ENCODE measurements at places on chromosomes 16 and 17. TPM values are rescaled to one million over a fixed set of nuclear protein-coding genes. Genes with fewer than 3 reads are reported as not detected.
A peak's percentile ranks its signal among the peaks of the same experiment; 100 is the strongest.

DNA sequence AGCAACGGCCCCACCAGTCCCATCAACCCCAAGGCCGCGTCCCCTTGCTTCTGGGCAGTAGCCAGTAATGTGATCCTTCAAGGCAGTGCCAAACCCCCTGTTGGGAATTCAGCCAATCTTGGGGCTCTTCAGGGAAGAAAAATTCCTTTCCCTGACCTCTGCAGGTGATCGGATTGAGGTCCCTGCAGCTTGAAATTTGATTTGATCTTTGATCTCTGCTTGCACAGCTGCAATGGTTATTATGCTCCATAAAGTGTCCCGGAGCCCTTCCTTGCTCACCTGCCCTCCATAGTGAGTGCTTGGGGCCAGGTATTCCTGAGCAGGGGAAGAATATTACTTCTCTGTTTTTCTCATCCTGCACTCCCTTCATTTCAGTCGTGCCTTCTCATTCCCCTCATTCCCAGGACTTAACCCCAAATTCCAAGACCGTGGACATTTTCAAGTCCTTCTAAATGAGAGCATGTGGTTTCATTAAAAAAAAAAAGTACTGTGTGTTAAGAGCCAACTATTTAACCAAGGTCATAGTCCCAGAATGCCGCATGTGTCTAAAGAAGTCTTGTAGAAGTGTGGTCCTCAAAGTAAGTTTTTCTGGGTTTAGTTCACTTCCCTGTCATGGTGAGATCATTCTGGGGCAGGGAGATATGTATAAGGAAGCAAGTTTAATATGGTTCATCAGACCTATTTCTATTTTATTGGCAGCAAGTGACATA is 56.3 kb downstream of the SOX9 start:
- DNase-seq: no peak

GRCh38 chr16:27670071-27670810 is 120.3 kb downstream of the KATNIP start:
- DNase-seq: no peak

DNA sequence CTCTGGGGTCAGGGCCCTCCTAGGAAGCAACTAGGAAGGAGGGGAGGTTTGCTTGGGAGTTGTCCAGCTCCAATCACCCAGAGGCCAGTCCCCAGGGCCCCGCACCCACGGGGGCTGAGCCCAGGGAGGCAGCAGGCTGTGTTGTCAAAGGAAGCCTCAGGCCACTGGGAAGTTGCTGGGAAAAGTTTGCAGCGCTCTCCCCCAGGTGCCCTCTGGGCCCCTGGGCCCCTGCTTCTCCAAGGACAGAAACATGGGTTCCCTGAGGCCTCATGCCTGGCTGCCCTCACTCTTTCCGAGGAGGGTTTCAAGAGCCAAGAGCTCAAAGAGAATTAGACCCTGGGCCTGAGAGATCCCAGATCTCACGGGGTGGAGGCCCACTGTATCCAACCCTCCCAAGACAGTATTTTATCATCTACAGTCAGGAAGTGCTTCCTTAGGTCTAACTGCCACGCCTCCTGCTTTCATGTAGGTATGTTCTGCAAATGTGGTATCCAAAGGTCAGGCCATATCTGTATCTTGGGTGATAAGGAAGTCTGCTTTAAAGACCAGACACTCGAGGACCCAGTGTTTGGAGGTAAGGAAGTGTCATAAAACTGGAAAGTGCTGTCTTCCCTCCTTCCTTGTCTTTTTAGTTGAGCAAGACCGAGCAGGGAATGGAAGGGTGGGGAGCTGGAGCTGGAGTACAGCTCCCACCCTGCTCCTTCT is 44.2 kb upstream of the ZNF423 start:
- DNase-seq: no peak

GRCh38 chr16:31105677-31106213 is 2.4 kb upstream of the BCKDK start:
- peak; percentile 97 for DNase-seq

- no peak for DNase-seq
Measured at GRCh38 chr17:29048440-29049368, 5.8 kb downstream of the PIPOX start.

- DNase-seq: no peak
Measured at GRCh38 chr17:27616414-27616813, 14.6 kb upstream of the LGALS9 start.

- no peak for DNase-seq
Measured at GRCh38 chr17:79677646-79678045, 53.1 kb upstream of the ENPP7 start.

GRCh38 chr16:70490261-70490660 is 33.1 kb downstream of the COG4 start:
- no peak for DNase-seq

DNA sequence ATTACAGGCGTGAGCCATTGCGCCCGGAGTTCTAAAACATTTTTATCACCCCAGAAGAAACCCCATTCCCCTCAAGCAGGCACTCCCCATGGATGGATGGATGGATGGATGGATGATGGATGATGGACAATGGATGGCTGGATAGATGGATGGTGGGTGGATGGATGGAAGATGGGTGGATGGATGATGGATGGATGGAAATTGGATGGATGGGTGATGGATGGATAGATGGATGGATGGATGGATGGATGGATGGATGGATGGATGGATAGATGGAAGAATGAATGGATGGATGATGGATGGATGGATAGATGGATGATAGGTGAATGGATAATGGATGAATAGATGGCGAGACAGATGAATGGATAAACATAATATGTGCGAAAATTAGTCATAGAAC is 16.5 kb downstream of the PLA2G10 start:
- no peak for DNase-seq

DNA sequence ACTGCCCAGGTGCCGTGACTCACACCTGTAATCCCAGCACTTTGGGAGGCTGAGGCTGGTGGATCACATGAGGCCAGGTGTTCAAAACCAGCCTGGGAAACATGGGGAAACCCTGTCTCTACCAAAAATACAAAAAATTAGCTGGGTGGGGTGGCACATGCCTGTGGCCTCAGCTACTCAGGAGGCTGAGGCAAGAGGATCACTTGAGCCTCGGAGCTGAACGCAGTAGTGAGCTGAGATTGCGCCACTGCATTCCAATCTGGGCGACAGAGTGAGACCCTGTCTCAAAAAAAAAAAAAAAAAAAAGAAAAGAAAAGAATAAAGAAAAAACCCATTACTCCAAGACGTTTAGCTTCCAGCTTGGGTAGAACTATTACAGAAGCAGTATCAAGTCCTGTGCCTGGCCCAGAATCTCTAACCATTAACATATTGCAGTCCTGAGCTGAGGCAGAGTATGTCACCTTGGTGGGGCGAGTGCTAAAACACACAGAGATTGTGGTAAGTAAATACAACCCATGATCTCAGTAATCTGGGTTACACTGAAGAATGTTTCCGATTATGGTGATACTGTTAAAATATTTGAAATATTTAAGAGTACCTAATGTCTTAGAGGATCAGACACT is 23.2 kb upstream of the CFAP20 start:
- DNase-seq: no peak

DNA sequence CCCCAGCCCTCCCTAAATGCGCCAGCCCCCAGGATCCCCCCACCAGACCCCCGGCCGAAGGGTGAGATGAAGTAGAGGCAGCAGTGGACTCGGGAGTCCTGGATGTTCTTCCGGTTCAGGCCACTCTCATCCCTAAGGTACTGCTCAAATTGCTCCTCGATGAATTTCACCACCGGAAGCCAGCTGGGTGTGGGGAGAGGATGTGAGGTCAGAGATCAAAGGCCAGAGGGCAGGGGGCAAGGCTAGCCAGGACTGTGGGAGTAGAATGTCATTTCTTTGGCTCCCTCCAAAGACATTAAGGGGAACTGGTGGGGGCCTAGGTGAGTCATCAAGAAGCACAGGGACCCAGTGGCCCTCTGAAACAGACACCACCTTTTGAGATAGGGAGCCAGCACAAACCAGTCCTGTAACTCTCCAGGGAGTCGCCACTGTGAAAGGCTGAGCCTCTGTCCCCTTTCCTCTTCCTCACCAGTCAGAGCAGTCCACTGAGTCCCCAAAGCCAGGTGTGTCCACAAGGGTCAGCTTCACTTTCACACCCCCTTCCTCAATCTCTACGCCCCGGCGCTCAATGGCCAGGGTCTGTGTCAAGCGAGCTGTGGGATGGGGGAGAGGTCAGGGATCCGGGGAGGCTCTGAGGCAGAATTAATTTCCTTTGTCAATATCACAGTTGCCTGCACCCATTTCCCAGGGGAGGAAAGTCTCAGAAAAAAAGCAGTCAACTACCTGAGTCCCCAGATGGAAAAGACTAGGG is 895 bp downstream of the SEPTIN1 start:
- DNase-seq: no peak

DNA sequence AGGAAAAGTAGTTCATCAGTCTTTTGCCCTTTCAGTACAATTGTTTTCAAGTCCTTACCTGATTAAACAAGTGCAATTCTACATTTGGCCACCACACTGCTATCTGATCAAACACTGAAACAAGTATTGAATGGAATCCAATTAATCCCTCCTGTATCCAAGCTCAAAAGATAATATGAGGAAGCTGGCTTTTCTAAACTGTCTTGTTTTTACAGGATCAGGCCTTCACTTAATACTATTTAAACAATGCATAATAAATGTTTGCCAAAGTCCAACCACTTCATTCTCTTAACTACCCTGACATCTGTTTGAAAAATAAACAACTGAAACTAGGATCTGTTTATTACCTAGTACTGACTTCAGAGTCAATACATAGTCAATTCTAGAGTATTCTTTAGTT is 131.6 kb downstream of the MRTFB start:
- DNase-seq: no peak

RUSF1 gene
- 63.1 TPM for total RNA-seq

PDE6G gene
- 0.40 TPM for total RNA-seq

ACSM5 gene
- total RNA-seq: 228 TPM

PAGR1 gene
- 11.9 TPM for total RNA-seq

KRTAP4-1 gene
- not detected for total RNA-seq

MPP2 gene
- total RNA-seq: 0.10 TPM

KRT16 gene
- not detected for total RNA-seq

TMEM98 gene
- total RNA-seq: 15.2 TPM

CIITA gene
- 1.7 TPM for total RNA-seq

DRC3 gene
- total RNA-seq: 1.3 TPM

PIRT gene
- not detected for total RNA-seq

HSD17B1 gene
- 1.3 TPM for total RNA-seq

All from left lobe of liver (tissue), 2 donors.